Kidney tubule cell (primary cell): ENCODE measurements at places on chromosomes 11 and 22.

- DNase-seq, result no peak
These were observed 44.9 kb downstream of the RRAS2 start for GRCh38 chr11:14314127-14314526.

- DNase-seq, result no peak
These were observed 13.1 kb upstream of the RELT start for GRCh38 chr11:73363147-73363546.

DNA sequence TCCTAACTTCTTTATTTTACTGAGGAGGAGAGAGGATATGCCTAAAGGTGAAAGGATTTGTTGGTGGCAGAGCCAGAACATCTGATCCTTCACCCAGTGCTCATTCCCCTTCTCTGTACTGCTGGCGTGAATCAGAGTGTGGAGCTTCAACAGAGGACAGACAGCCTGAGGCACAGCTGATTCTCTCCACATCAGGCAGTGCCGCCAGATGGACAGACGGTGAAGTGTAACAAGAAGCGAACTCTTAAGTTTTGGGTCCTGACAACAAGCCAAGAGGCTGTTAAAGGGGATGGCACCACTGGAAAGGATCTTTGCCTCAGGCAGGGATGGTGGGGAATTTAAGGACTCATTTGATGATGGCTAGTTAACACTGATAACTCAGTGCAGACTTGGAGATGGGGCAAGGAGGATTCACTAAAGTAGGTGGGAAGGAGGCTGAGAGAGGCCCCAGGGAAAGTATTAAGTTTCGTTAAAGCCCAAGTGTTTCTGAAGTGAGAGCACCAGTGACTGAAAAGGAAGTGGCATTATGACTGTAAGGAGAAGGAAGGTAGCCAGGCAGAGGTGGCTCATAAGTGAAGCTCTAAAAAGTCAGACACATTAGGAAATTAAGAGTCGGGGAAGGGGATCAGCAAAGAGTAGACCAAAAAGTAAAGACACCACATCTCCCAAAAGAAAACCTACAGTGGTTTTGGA is 81.3 kb downstream of the CLPB start:
- no peak for DNase-seq

- no peak for DNase-seq
These were observed 29.9 kb downstream of the SFI1 start for GRCh38 chr22:31526270-31526669.
